LHCN-M2 (cell line): ENCODE measurements at places on chromosomes 7 and 10. TPM values are rescaled to one million over a fixed set of nuclear protein-coding genes. Genes with fewer than 3 reads are reported as not detected.

DNA sequence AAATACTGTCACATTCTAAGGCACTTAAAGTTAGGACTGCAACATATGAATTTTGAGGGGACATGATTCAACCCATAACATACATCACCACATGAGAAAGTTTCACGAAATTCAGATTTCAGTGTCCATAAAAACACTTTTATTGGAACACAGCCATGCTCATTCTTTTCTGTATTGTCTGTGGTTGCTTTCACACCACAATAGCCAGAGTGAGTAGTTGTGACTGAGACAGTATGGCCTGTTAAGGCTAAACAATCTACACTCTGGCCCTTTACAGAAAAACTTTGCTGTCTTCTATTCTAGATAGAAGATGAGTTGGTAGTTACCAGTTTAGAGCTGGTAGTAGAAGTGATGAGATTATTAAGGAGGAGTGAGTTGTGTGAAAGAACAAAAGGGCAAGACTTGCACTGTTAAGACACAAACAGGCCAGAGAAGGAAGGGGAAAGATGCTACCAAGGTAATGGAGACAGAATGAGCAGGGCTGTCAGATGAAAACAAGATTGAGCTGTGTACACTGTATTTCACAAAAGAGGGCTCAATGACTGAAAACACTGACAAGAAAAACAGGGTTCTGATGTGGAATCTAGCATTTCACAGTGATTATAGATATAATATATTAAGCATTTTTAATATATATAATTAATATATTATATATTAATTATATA lies 108.6 kb downstream of the PPP1R3A start:
- no peak for DNase-seq

DNA sequence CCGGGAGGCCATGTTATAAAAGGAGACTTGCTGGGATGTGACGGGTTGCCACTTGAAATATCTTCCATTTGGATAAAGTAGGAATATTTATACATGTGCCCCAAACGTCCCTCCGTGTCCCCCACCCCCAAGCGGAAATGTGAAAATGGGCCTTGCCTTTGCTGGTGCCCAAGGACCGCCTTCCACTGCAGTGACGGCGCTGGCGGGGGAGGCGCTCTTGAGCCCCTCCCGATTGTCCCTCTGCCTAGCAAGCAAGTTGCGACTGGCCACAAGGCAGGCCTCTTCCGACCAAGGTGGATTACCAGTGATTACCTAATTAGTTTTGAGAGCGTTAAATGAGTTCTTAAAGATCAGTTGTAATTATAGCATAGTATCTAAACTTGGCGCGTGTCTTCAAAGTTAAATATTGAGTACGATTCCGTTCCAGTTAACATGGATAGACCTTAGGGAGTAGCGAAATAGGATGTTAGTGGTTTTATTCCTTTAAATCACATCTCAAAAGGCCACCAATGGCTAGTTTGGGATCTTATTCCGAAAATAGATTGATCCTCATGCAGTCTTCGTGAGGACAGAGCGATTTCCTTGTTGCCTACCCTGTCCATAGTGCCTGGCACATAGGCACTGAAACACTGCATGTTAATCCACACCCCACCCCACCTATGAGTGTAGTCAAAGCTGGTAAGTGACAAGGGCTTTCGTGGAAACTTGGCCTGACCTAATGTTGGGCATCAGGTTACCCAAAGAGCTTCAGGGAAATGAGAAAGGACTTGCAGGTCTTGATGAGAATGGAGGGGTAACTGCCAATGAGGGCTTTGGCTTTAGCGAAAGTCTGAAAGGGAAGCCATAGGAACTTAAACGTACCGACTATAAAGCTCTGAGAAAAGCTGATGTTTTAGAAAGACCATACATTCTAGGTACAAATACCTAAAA lies 1.1 kb downstream of the PPIA start:
- peak; percentile 91 for DNase-seq

GRCh38 chr10:116849248-116850057 lies at the start of gene ENO4:
Gene ENO4 (plus strand): TSS chr10:116849499. CDS start chr10:116849567, 68 bp downstream.
- peak; percentile 75 for DNase-seq

- DNase-seq = no peak
Measured at GRCh38 chr7:155974186-155974897, 162.1 kb upstream of the SHH start.

DNA sequence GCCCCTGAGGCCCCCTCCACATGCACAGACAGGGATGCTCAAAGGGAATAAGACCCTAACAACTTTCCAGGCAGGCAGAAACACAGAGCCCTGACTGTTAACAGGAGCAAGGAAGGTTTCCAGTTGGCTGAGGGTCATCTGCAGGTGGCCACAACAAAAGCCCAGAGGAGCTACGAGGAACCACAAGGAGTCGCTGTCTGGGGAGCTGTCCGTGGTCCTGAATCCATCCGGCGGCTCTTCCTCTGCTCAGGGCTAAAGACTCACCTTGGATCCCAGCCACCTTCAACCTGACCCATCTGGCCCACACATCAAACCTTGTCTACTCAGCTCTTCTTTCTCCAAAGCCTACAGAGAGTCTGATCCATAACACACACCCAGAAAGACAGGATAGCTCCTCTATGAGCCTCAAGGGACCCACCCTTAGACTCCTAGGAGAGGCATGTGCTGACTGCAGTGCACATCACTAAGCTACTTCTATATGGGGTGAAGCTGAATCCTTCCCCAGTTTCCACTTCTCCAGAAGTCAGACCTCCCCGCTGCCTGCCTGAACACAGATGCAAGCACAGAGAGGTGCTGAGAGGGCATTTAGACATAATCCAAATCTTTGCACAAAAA lies 104.0 kb downstream of the SLIT1 start:
- DNase-seq = peak; percentile 50

Gene SKIDA1
- 0.13 and 0.63 TPM in 2 replicates for total RNA-seq

DNA sequence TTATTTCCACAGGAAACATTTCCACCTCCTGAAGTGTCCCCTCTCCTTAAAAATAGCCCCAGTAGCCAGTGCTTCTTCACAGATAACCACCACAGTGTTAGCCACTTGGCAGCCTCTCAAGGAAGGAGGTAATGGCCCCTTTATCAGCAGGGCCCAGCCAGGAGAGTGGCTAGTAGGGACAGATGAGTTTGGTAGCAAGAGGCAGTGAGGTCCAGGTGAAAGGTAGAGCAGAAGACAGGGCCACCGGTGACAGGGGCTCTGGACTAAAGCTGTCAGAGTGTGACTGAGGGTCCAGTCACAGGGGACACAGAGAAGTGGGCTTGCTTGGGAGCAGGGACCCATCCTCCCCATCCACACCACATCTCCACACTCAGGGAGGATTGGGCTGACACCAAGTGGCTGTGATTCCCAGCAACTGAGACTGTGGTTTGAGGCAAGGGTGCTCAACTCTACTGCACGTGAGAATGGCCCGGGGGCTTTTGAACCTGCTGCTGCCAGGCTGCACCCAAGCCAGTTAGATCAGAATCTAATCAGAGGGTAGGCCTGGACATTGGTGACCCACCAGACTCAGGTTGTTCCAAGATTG lies 52.2 kb downstream of the C10orf120 start:
- no peak for DNase-seq

DNA sequence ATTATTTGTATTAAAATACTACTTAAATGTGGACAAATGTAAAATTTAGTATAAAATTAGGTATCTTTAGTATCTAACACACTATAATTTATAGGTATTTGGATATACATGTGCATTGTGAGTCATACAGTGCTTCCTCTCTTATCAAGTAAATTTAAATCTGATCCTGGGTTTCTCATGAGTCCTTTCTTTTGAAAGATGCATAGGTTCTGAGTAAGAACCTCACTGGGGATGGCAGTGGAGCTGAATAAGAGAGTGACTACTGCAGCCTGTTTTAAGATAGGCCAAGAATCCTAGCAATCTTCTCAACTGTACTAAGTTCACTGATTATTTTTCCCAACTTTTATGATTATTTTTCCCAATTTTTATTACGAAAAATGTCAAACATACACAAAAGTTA lies 16.2 kb downstream of the CEP55 start:
- peak; percentile 49 for DNase-seq

DNA sequence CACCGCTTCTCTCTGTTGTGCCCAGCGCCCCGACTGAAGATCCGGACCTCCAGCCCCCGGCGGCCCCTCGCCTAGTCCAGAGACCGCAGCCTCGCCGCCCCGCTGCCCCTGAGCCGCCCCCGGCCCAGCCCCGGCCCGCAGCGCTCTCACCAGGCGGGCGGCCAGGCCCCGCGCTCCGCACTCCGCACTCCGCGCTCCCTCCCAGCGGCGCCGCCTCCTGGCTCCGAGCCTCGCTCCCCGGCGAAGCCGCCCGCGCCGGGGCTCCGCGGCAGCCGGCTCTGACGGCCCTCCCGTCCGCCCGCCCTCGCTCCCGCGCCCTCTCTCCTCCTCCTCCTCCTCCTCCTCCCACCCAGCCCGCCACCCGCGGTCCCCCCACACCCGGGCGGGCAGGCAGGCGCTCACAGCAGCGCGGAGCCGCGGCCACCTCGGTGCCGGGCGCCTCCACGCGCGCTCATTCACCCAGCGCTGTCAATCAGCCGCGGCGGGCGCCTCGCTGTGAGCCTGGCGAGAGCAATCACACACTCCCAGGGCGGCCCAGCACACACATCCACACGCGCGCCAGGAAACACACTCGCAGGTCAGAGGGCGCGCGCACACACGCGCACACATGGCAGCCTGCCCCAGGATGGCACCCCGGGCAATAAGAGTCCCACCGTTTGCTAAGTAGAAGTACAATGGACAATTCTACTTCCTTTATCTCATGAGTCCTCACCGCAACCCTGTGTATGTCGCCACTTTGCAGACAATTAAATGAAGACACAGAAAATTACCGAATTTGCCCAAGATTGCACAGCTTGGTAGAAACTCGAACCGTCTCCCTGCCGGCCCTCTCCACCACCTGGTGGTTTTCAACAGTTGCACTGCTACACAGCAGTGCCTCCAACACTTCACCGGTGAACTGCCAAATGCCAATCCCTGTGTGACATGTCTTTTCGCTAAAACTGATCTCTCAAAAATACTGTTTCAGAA lies at the start of gene PRRT4:
Gene PRRT4 (minus strand): TSS at position 280 of the 969 bp plus-strand sequence.
- no peak for DNase-seq

Gene PARD3
- 41.5 and 51.7 TPM in 2 replicates for total RNA-seq

- DNase-seq = no peak
Measured at GRCh38 chr7:11623093-11623678, 208.8 kb downstream of the THSD7A start.

DNA sequence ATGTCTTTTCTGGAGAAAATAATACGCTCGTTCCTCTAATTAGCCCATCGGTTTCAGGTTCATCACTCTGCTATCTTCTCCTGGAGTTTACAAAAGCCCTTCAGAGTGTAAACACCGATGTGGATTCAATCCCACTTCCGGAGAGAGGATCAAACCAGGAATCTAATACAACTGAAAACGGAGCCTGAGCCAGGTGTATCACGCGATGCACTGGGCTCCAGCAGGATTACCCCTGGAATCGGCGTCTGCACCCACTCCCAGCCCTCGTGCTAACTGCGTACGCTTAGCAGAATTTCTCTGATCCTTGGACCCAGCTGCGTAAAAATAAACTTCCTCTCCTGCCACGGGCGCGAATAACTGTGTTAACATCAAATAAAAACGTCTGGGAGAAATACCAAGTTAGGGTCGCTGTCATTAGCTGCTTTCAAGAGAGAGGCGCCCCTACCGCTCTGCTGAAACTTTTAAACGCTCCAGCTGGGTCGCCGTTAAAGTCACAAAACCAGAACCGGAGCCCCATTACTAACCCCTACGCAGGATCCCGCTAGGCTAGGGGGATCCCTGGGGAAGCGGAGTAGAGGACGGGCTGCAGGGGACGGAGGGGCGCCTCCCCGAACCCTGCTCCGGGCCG lies 502 bp downstream of the ZNF3 start:
- DNase-seq = peak; percentile 27

DNA sequence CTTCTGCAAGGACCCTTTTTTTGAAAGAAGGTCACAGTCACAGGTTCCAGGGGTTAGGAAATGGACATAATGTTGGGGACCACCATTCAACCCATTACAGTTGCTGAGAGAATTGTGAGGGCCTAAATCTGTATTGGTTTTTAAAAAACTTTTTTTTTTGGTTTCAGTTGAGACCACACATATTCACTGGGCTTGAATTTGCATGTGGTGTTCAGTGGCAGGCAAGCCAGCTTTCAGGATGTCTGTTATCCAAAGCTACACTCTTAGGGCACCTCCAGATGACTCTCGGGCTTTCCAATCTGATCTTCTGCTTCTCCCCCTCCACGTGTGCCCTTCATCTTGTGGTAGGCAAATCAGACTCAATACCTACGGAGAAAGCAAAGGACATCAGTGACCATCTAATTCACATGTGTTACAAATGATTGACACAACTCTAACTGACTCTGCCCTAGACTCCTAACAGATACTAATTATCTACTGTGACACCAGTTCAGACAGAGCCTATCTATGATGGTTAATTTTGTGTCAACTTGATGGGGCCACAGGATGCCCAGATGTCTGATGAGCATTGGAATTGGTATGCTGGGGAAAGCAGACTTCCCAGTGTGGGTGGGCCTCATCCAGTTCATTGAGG lies 93.3 kb upstream of the ELMO1 start:
- no peak for DNase-seq

Gene SLC13A1
- not detected in 2 replicates for total RNA-seq

DNA sequence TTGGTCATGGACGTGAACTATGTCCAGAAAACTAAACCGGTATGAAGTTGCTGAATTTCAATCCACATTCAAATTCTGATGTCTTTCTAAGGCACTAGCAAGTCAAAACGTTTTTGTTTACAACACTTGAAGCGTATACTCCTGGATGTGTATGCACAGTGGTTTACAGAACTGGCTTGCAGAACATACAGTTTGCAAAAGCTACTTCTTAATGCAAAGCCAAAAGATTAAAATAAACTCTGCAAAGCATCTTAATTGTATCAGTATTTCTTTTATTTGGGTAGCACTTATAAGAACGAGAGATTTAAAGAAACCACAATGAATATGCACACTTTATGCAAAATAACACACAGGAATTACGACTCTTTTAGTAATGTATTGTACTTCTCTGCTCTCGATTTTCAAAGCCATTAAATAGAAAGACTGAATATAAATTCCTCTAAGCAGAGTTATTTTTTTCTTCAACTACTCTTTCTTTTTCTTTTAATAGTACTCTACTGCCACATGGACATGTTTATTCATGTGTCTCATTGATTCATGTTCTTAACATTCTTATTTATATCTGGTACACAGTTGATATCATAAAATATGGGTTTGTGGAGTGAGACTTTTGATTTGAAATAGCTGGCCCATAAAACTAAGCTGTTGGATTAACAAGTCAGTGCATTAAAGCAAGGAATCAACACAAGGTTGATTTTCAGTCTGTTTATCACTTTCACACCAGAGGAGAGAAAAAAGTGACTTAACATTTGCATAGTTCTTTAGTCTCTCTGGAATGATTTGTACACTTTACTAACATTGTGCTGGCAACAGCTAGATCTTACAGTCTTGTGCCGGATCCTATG lies 189.4 kb upstream of the STEAP4 start:
- no peak for DNase-seq

Gene HOXA4
- 7.5 and 8.9 TPM in 2 replicates for total RNA-seq

- DNase-seq = no peak
Measured at GRCh38 chr7:37471619-37472018, 23.0 kb upstream of the ELMO1 start.
